ENCODE measurements at places on chromosomes 7 and 10. TPM values are rescaled to one million over a fixed set of nuclear protein-coding genes. Genes with fewer than 3 reads are reported as not detected.

The ARMH3 gene
- total RNA-seq = 5.0 TPM

The MOGAT3 gene
- not detected for total RNA-seq

The TSPAN12 gene
- total RNA-seq = 3.7 TPM

DNA sequence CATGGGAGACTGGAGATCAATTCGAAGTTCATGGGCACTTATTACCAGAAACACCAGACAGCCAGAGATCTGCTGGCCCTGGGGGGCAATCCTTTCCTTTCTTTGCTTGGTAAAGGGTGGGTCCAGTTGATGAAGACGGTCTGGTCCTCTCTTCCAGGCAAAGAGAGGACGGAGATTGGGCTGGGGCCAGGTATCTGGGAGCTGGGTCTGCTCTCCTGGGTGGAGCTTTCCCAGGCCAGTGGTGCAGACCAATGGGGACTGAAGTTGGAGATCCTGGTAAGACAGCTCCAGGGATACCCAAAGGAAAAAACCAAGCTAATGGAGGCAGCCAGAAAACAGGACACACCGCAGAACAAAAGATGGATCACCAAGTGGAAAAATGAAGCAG lies 18.3 kb downstream of the NOD1 start:
- no peaks in the 10 kb centered on the region for H3K27me3 ChIP-seq
- no peak overlapping the region for H3K27ac ChIP-seq
- no peak overlapping the region for H3K4me3 ChIP-seq
- peak; percentile 44 for DNase-seq
- peaks cover 10% of the 10 kb centered on the region for H3K36me3 ChIP-seq

DNA sequence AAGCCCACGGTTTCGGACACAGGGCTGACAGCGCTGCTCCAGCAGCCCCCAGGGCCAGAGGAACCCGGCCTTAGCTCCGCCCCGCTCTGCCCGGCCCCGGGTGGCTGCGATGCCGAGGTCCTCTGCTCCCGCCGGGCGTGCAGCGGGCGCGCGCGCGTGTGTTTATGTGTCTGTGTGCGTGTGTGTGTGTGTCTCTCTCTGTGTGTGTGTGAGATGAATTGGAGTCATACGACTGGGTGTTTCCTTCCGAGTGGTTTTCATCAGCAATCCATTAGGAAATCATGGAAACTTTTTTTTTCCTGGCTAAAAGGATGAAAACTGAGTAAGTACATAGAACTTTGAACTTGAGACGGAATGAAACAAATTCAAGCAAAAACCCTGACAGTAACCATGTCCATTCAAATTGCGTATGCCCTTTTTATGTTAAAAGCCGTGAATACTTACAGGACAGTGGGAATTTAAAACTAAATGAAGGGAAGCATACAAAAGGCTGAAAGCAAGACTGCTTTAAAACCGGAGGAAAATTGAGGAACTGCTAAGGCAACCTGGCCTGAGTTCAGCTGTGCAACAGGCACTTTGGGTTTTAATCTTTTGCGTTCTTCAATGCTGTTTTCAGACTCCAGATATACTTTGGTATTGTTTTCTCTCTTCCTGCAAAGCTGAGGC lies at the start of gene CPED1:
Gene CPED1 (plus strand): TSS at position 121 of the 666 bp plus-strand sequence. CDS start 911 bp downstream, outside the sequence.
- H3K27me3 ChIP-seq = no peaks in the 10 kb centered on the region
- H3K36me3 ChIP-seq = no peaks in the 10 kb centered on the region
- DNase-seq = peak; percentile 81
- peak within 1 kb of the TSS; percentile 0 for H3K27ac ChIP-seq
- peak within 1 kb of the TSS; percentile 21 for H3K4me3 ChIP-seq

Measured in cardiac muscle cell (in vitro differentiated cells and primary cell).